ENCODE measurements at places on chromosomes 2 and 18.

DNA sequence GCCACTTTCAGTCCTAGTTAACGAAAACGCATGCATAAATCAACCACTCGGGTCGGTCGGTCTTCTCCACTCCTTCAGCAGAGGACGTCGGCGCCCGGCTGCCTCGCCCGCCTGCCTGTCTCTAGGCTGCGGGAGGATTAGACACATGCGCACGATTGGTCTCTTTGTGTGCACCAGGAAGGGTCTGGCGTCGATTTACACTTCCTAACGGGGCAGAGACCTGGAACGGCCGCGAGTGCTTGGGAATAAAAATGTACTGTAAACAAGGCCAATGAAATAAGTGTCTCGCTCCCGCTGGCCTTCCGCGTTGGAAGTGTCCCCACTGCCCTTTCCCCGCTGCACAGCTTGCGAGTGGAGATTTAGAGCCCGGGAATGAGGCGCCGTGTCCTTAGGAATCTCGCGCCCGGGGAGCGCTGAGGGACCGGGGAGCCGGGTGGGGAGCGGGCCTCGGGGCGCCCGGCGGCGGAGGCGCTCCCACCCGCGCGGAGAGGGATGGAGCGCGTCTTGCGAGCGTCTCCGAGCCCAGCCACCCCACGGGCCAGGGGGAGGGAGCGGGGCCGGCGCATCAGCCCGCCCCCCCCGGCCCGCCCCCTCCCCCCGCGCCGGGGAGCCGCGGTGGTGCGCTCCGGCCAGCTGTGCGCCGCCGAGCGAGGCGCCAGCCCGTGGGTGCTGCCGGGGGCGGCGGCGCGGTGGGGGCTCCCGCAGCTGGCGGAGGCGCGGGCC lies at the start of gene DOK6:
Gene DOK6 (plus strand): TSS at position 636 of the 723 bp plus-strand sequence.
- no peak for DNase-seq

DNA sequence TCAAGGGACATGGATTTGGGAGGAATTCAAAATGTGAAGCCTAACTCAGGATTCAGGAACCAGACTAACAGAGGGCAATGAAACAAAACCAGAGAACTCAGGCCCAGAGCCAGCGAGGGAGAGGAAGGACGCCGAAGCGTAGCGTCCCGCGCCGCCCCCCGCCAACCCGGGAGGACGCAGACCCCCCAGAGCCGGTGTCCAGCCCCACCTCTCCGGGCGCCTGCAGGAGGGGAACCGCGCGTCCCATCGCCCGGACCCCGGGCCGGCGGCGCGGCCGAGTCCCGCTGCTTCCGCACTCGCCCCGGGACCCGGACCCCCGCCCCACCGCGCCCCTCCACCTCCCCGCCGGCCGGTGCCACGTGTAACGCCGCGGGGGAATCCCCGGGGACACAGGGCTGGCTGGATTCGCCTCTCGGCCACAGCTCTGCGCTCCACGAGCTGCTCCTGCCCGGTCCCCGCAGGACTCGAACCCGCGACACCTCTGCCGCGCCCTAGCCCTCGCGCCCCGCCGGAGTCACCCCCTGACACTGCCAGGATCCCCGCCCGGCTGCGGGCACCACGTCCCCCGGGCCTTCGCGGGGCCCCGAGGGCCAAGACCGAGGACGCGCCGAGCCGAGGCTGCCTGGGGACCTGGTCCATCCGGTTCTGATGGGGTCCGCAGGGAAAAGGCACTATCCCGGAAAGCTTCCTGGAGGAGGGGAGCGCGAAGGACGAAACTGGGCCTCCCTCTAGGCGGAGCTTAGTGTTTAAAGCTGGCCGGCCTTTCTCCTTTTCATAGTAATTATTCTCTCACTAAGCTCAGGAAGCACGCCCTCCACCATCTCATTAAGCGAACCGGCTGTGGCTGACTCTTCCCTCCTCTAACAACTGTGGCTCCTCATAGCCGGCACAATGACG lies 40.4 kb upstream of the FAM124B start:
- no peak for DNase-seq

DNA sequence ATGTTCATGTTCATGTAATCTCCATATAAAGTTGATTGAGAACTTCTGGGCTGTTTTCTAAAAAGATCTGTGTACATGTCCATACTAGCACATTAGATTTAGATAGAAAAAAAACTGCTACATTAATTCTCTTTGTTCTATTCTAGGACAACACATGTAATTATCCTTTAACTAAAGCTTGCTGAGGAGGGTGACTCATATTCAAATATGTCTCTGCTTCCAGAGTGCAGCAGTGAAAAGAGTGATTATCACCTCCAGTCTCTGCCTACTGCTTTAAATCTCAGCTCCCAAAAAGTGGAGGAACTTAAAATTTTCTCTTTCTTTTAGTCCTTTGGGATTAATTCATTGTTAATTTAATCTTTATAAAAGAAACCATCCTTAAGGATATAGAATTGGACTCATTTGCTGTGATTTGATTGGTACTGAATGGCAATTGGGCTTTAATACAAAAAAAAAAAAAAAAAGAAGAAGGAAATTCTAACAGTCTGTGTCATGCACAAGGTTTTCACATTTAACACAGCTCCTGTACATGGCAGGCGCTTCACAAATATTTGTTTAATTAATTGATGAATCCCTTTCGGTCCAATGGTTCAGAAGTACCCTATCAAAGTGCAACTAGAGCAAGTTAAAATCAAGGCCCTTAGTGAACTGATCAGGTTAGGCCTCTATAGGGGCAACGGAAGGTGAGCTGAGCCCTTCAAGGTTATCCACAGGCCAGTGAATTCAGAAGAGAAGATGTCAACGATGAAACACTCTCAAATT lies 214.0 kb upstream of the KCNJ3 start:
- DNase-seq = no peak

- DNase-seq = no peak
Observed at GRCh38 chr2:26302846-26303245, 43.1 kb upstream of the SELENOI start.

Measured in inflammatory macrophage treated with lipopolysaccharide for 1 hour (primary cell).